Left renal pelvis (tissue), 4 donors: ENCODE measurements at places on chromosomes 3 and 15. TPM values are rescaled to one million over a fixed set of nuclear protein-coding genes. Genes with fewer than 3 reads are reported as not detected.

- DNase-seq = no peak
Measured at GRCh38 chr15:93213281-93213680, 124.3 kb upstream of the RGMA start.

DNA sequence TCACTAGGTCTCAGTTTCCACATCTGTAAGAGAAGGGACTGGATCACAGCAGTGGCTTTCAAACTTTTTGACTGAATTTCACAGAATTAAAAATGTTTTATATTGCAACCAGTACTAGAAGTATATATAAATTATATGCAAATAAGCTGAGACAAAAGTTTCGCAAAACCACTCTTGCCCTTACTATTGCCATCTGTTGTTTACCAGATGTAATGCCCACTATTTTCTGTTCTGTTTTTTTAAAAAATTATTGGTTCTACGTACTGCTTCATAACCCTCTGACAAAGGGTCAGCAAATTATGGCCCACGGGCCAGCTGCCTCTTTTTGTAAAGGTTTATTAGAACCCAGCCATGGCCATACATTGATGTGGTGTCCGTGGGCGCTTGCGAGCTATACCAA is 44.8 kb downstream of the PDIA5 start:
- no peak for DNase-seq

GRCh38 chr3:11251807-11252176 is 20.4 kb upstream of the ATG7 start:
- DNase-seq = no peak

- DNase-seq = no peak
Measured at GRCh38 chr3:108552267-108553159, 36.7 kb downstream of the CIP2A start.

- DNase-seq = peak; percentile 36
Measured at GRCh38 chr3:146543461-146544001, 876 bp downstream of the PLSCR1 start.

DNA sequence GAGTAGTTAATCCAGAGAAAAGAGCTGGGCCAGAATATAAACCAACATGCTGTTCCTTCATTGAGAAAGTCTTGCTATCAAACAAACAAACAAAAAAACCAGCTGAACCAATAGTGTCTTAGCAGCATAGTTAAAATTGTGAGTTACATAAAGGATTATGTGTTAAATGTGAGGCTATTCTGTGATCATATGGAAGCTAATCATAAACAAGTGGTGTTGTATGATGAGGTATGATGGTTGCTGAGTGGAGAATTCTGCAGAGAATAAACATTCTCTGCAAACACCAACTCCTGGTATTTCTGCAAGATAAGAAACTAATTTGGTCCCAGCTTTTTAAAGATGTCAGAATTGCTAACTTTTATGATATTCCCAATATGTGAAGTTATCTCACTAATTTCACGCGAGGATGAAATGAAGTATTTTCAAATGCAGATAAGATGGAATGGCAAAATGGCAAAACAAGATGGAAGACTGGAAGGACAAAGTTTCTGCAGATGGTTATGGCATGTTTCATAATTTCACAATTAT is 22.9 kb upstream of the SPESP1 start:
- no peak for DNase-seq

SLC2A2 gene
- polyA plus RNA-seq = 8.6 TPM

SLC15A2 gene
- 9.6 TPM for polyA plus RNA-seq

LRRIQ4 gene
- 0.50 TPM for polyA plus RNA-seq

CYP1A2 gene
- 0.12 TPM for polyA plus RNA-seq

CMTM7 gene
- polyA plus RNA-seq = 41.0 TPM

GOLGA6L7 gene
- 0.85 TPM for polyA plus RNA-seq

RBP2 gene
- 0.58 TPM for polyA plus RNA-seq

FETUB gene
- polyA plus RNA-seq = 0.20 TPM
